Cardiac atrium fibroblast (primary cell): ENCODE measurements at places on chromosomes 5 and 9. TPM values are rescaled to one million over a fixed set of nuclear protein-coding genes. Genes with fewer than 3 reads are reported as not detected.

EIF4E1B gene
- total RNA-seq, result not detected in 2 replicates

FBXL17 gene
- 7.3 and 14.1 TPM in 2 replicates for total RNA-seq

AHRR gene
- total RNA-seq, result 8.8 and 16.4 TPM in 2 replicates

ARSI gene
- total RNA-seq, result 0.32 and 2.0 TPM in 2 replicates

PLAC8L1 gene
- not detected in 2 replicates for total RNA-seq

DNM1 gene
- 0.49 and 0.54 TPM in 2 replicates for total RNA-seq

GOLM1 gene
- total RNA-seq, result 61.4 and 69.3 TPM in 2 replicates

PRRX2 gene
- 2.2 and 8.3 TPM in 2 replicates for total RNA-seq

FLT4 gene
- under 0.01 and 1.8 TPM in 2 replicates for total RNA-seq

C5orf63 gene
- 0.97 and 1.6 TPM in 2 replicates for total RNA-seq

CSF1R gene
- not detected in 2 replicates for total RNA-seq

CDC25C gene
- 0.54 and 4.4 TPM in 2 replicates for total RNA-seq

ROPN1L gene
- 0.32 TPM in 1 of 2 replicates, not detected in the other for total RNA-seq

LHX6 gene
- 1.8 TPM in 1 of 2 replicates, not detected in the other for total RNA-seq

ZNF354B gene
- total RNA-seq, result 3.4 and 4.0 TPM in 2 replicates

PAXX gene
- 17.7 and 29.2 TPM in 2 replicates for total RNA-seq

IL11RA gene
- total RNA-seq, result 18.8 and 25.3 TPM in 2 replicates

HMMR gene
- 4.2 and 11.3 TPM in 2 replicates for total RNA-seq

COX7C gene
- total RNA-seq, result 309 and 317 TPM in 2 replicates

RIC1 gene
- 25.8 and 29.6 TPM in 2 replicates for total RNA-seq
